Chondrocyte (in vitro differentiated cells): ENCODE measurements at places on chromosomes 5 and 9. TPM values are rescaled to one million over a fixed set of nuclear protein-coding genes. Genes with fewer than 3 reads are reported as not detected.

The C9orf153 gene
- total RNA-seq = 0.48 TPM in 1 of 3 replicates, not detected in the others

DNA sequence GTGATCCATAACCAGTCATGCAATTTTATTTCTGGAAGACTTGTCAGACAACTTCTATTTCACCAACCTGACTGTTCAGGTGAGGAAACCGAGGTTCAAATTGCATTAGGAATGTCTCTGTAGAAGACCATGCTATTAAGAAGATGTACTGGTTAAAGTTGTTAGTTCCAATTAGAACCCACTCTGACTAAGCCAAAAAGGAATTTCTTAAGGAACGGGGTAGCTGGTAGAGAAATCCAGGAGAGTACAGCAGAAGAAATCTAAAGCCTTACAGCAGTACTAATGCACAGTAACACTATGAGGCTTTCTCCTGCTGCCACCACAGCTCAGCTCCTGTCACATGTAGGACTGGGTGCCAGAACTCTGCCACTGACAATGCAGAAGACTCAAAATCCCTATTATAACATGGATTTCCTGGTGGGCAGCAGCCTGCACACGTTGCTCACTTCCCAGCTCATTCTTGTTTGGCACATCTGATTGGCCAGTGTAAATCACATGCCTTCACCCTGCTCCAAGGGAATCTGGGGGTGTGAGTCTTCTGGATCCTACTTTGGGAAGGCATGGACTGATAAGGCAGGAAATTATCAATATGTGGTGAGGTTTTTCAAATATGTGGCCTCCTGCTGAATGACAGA lies 37.1 kb downstream of the CAST start:
- H3K27ac ChIP-seq = peak overlapping the region; percentile 69
- no peak overlapping the region for H3K4me3 ChIP-seq
- DNase-seq = no peak
- no peaks in the 10 kb centered on the region for H3K27me3 ChIP-seq
- no peaks in the 10 kb centered on the region for H3K36me3 ChIP-seq

GRCh38 chr9:121372239-121373010 lies 2.4 kb upstream of the STOM start:
- H3K4me3 ChIP-seq = no peak overlapping the region
- H3K27ac ChIP-seq = peak overlapping the region; percentile 46
- no peaks in the 10 kb centered on the region for H3K36me3 ChIP-seq

GRCh38 chr5:159021901-159022556 lies 77.7 kb downstream of the EBF1 start:
- no peaks in the 10 kb centered on the region for H3K27me3 ChIP-seq
- peaks cover under 1% of the 10 kb centered on the region for H3K36me3 ChIP-seq
- peak overlapping the region; percentile 62 for H3K4me3 ChIP-seq
- no peak for DNase-seq

GRCh38 chr9:134052941-134053340 lies 14.9 kb downstream of the BRD3 start:
- no peak overlapping the region for H3K4me3 ChIP-seq
- no peak overlapping the region for H3K27ac ChIP-seq
- H3K27me3 ChIP-seq = no peaks in the 10 kb centered on the region
- H3K36me3 ChIP-seq = peaks cover 8% of the 10 kb centered on the region
